ENCODE measurements at places on chromosomes 6 and 20.

DNA sequence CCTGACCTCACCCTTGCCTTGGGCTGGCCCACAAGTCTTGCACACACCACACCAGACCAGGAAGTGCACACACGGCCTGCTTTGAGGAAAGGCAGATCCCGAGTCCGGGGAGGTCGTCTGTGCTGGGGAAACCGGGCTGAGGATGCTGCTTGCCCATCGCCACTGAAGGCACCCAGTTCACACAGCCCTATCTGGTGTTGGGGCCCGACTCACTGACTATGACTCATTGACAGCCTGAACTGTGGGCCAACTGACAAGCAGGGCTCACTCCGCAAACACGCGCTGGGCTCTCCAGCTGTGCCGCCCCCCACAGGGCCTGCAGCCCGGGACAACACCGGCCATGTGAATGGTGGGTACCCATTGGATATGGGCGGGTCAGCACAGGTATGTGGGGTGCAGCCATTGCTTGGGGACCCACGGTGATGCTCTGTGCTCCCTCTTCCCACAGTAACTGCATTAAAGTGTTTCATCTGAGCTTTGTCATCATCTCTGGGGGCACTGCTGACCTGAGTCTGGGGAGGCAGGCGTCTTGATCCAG is 1.6 kb downstream of the SAMD10 start:
- no peak overlapping the region for H3K4me3 ChIP-seq
- H3K27ac ChIP-seq = no peak overlapping the region
- DNase-seq = no peak
- H3K36me3 ChIP-seq = no peaks in the 10 kb centered on the region

DNA sequence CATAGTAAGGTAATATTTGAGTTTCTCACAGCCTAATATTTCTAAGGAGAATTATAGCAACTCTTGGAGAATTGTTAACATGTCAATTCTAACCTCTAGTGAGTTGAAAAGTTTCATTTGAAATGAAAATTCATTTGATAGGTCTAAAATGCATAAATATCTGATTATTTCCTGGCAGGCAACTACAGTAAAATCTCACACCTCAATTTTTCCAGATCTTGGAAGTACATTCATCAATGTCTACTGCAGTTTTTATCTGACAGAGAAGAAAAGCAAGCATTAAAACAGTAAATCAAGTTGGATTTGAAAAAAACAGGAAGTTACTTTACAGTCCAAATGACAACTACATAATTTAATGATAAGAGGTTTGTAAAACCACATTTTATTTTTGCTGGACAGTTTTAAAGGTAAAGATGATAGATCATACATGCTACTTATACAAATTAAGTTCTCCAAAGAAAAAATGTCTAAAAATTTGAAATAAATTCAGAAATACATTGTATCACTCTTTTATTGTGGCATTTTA is 631.3 kb downstream of the EYS start:
- no peak overlapping the region for H3K27ac ChIP-seq
- no peaks in the 10 kb centered on the region for H3K27me3 ChIP-seq
- DNase-seq = no peak
- no peak overlapping the region for H3K4me3 ChIP-seq
- H3K4me1 ChIP-seq = no peaks in the 10 kb centered on the region

DNA sequence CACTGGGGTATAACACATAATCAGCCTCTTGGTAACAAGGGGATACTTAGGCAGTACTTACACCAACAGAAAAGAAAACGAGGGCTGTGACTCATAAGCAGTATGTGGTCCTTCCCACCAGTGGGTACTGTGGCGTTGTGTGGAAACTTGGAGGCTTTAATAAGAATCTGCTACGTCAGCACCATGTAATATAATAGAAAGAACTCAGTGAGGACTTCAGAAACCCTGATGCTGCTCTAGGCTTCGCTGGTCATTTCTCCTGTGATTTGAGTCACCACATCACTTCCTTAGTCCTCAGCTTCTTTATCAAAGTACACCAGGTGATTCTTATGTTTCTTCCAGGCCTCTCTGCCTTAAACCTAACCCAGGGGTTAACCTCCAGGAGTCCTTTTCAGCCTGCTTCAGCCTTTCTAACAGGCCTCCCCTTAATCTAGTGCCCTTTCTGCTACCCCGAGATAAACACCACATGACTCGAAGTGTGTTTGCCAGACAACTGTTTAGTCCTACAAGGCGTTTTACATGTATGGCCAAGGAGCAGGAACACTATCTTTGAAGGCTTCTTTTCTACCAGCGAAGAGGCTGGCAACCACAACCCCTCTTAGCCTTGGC is 68.5 kb downstream of the FYN start:
- H3K27me3 ChIP-seq = no peaks in the 10 kb centered on the region
- DNase-seq = no peak
- H3K4me3 ChIP-seq = no peak overlapping the region
- no peaks in the 10 kb centered on the region for H3K36me3 ChIP-seq

- H3K36me3 ChIP-seq = no peaks in the 10 kb centered on the region
- no peaks in the 10 kb centered on the region for H3K4me1 ChIP-seq
- no peak overlapping the region for H3K27ac ChIP-seq
- H3K27me3 ChIP-seq = no peaks in the 10 kb centered on the region
- no peak for DNase-seq
- no peak overlapping the region for H3K4me3 ChIP-seq
Observed at GRCh38 chr6:134868812-134869211, 81.1 kb downstream of the ALDH8A1 start.

- peaks cover 20% of the 10 kb centered on the region for H3K4me1 ChIP-seq
- H3K36me3 ChIP-seq = no peaks in the 10 kb centered on the region
- DNase-seq = no peak
- no peak overlapping the region for H3K27ac ChIP-seq
- no peaks in the 10 kb centered on the region for H3K27me3 ChIP-seq
Observed at GRCh38 chr6:108625581-108625980, 64.9 kb downstream of the FOXO3 start.

GRCh38 chr6:14716499-14717146 is 529.2 kb upstream of the JARID2 start:
- no peak for DNase-seq
- no peaks in the 10 kb centered on the region for H3K27me3 ChIP-seq
- H3K27ac ChIP-seq = no peak overlapping the region
- peaks cover 21% of the 10 kb centered on the region for H3K4me1 ChIP-seq
- no peak overlapping the region for H3K4me3 ChIP-seq

DNA sequence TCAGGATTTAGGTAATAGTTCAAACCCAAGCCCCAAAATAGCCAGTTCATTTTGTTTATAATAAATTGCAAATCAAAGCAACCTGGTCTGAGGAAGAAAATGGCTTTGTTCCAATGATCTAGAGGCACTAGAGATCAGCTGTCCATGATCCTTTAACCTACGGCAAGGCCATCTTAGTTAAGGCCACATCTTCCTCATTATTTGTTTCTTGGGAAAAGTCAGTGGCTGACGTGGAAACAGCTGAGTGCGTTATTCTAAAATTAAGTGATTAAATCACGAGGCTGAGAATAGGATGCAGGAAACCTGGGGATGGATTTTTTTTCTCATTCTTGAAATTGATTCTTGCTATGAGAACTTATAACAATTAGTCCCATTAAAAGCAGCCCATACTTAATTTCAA is 10.1 kb upstream of the TENT5A start:
- no peak for DNase-seq
- H3K4me1 ChIP-seq = peaks cover 7% of the 10 kb centered on the region
- no peak overlapping the region for H3K4me3 ChIP-seq
- H3K36me3 ChIP-seq = no peaks in the 10 kb centered on the region
- no peaks in the 10 kb centered on the region for H3K27me3 ChIP-seq
- H3K27ac ChIP-seq = no peak overlapping the region

- H3K4me3 ChIP-seq = no peak overlapping the region
- no peak overlapping the region for H3K27ac ChIP-seq
- no peaks in the 10 kb centered on the region for H3K4me1 ChIP-seq
Observed at GRCh38 chr20:32454164-32455145, 96.3 kb downstream of the ASXL1 start.

GRCh38 chr6:45353654-45354053 is 24.1 kb downstream of the SUPT3H start:
- no peaks in the 10 kb centered on the region for H3K4me1 ChIP-seq
- no peak overlapping the region for H3K4me3 ChIP-seq
- no peaks in the 10 kb centered on the region for H3K36me3 ChIP-seq

DNA sequence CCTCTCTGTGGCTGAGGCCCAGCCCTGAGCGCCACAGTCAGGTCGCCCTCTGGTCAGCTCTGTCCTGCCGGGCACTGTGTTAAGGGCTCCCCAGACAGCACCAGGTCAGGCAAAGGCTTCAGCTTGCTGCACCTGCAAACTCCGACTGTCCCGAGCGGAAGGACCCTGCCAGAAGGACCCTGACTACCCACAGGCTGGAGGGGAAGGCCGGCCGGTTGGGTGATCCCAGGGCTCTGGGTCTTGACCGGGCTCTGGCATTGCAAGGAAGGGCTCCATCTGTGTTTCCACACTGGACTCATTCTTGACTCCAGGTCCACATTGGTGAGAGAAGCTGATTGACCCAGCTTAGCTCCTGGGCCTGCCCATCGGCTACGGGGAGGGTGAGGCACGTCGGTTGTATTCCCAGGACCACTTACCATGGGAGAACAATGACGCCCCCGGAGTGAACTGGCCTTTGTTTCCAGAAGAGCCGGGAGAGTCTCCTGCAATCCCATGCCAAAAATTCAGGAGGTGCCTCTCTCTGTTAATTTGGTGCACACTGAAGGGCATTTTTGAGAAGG is 229.8 kb downstream of the TAF4 start:
- H3K27me3 ChIP-seq = peaks cover 7% of the 10 kb centered on the region
- H3K4me3 ChIP-seq = no peak overlapping the region
- H3K4me1 ChIP-seq = no peaks in the 10 kb centered on the region
- H3K27ac ChIP-seq = no peak overlapping the region
- no peak for DNase-seq

GRCh38 chr6:146289816-146290588 is 253.6 kb upstream of the RAB32 start:
- peaks cover 5% of the 10 kb centered on the region for H3K4me1 ChIP-seq
- H3K27me3 ChIP-seq = no peaks in the 10 kb centered on the region
- DNase-seq = no peak
- H3K36me3 ChIP-seq = no peaks in the 10 kb centered on the region
- H3K4me3 ChIP-seq = no peak overlapping the region

DNA sequence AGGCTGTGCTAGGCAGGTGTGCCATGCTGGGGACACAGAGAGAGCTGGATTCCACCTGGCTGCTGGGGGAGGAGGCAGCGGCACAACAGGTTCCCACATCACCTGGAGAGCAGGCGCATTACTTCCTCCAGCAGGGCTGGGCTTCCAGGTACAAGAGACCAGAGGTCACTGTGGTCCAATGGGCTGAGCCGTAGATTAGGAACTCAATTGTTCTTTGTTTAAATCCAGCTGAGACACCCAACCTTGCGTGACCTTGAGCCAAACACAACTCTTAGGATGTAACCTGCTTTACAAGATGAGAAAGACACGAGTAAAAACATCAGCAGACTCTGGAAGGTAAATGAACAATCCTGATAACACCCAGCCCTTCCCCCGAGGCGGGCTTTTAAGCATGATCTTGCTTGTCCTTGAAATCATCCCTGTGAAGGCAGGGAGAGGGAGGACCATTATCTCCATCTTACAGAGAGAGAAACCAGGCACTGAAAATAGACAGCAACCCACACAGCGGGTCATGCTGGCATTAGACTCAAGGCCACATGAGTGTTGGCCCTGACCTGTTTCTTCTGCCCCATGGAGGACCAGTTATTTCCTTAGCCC is 216.5 kb upstream of the RREB1 start:
- DNase-seq = no peak
- H3K36me3 ChIP-seq = no peaks in the 10 kb centered on the region
- no peaks in the 10 kb centered on the region for H3K27me3 ChIP-seq
- H3K4me1 ChIP-seq = peaks cover 9% of the 10 kb centered on the region
- no peak overlapping the region for H3K4me3 ChIP-seq

DNA sequence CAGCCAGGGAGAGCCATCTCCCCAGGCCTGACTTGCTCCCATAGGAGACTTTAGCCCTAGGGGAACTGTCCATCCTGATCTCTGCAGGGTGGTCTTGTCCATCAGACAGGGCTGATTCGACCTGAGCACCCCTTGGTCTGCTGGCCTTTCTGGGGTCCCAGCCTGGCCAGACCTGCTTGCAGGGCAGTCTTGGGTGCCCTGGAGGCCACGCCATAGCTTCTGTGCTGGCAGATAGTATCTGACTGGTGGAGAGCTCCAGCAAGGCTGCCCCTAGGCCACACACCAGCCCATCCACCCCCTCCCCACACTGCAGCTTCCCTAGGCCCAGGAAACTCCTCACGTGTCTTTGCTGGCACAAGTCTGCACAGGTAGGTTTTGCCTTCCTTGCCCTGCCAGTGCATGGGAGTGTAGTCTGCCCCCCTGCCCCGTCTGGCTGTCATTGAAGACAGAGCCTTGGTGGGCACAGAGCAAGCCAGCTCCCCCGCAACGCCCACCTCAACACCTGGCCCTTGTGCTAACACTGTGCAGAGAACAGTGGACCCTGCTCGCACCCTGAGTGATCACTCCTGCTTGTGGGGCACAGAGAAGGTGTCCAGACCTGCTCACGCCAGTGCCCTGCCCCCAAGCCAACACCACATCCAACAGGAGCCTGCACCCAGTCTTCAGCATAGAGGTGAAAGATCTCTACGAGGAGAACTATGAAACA is 32.4 kb downstream of the CCN2 start:
- H3K27ac ChIP-seq = no peak overlapping the region
- H3K4me1 ChIP-seq = no peaks in the 10 kb centered on the region
- H3K27me3 ChIP-seq = no peaks in the 10 kb centered on the region
- no peaks in the 10 kb centered on the region for H3K36me3 ChIP-seq

DNA sequence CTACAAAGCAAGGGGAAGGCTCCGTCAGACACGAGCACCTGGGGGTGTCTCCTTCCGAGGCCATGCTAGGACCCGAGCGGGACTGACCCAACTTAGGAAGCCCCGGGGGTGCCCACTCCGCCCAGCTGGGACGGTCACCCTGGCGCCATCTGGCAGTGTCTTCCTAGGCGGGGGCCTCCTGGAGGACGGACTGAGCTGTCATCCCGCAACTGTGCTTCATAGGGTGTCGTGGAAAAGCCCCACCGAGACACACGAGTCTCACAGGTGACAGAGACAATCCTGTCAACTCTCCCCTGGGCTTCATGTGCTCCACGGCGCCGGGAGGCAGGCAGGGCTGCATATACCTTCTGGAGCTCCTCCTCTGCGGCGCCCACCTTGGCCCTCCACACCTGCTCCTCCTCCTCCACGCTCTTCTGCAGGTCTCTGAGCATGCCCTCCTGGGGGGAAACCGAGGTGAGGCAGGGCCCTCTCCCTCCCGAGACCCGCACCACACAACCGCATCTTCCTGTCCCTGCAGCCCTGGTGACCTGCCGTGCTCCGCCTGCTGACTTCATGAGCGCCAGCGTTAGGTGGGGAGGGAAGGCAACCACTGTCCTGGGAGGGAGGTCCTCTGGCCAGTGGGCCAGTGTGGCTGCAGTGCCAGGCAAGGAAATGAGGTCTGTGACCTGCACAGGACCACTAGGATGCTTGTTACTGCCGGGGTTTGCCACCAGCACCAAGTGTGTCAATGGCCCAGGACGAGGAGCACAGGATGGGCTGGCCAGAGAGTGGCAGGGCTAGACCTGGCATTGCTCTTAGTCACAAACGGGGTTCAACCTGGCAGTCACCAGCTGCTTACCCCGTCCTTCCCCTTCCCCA is 50.7 kb downstream of the DSTN start:
- peak; percentile 9 for DNase-seq
- H3K4me3 ChIP-seq = no peak overlapping the region
- H3K27me3 ChIP-seq = no peaks in the 10 kb centered on the region
- no peaks in the 10 kb centered on the region for H3K4me1 ChIP-seq

- DNase-seq = no peak
- H3K27me3 ChIP-seq = no peaks in the 10 kb centered on the region
- no peak overlapping the region for H3K27ac ChIP-seq
- peaks cover 8% of the 10 kb centered on the region for H3K36me3 ChIP-seq
Observed at GRCh38 chr6:158620963-158621693, 23.4 kb downstream of the DYNLT1 start.

- H3K4me1 ChIP-seq = no peaks in the 10 kb centered on the region
- no peak for DNase-seq
- no peaks in the 10 kb centered on the region for H3K27me3 ChIP-seq
- no peak overlapping the region for H3K27ac ChIP-seq
- H3K36me3 ChIP-seq = no peaks in the 10 kb centered on the region
- no peak overlapping the region for H3K4me3 ChIP-seq
Observed at GRCh38 chr6:48957781-48958180, 505.3 kb downstream of the MMUT start.

All from lung (tissue), 17 donors.